ENCODE measurements at places on chromosomes 4 and X. TPM values are rescaled to one million over a fixed set of nuclear protein-coding genes. Genes with fewer than 3 reads are reported as not detected.

The BMPR1B gene
- total RNA-seq = 7.7 TPM

The REELD1 gene
- 0.46 TPM for total RNA-seq

The ERAS gene
- total RNA-seq = not detected

The NAA11 gene
- not detected for total RNA-seq

The GPRASP1 gene
- total RNA-seq = 7.2 TPM

The NWD2 gene
- not detected for total RNA-seq

The UGT2B7 gene
- total RNA-seq = not detected

The DMRTC1 gene
- total RNA-seq = not detected

The DNAAF6 gene
- not detected for total RNA-seq

The ATP8A1 gene
- 13.8 TPM for total RNA-seq

The ZAR1 gene
- not detected for total RNA-seq

The EDA2R gene
- total RNA-seq = 5.9 TPM

The MEPE gene
- not detected for total RNA-seq

- H3K27ac ChIP-seq = no peak overlapping the region
- H3K4me3 ChIP-seq = peak overlapping the region; percentile 66
- no peak for DNase-seq
- no peaks in the 10 kb centered on the region for H3K27me3 ChIP-seq
These were observed 1.1 kb upstream of the CCNQ start for GRCh38 chrX:153600032-153600373.

DNA sequence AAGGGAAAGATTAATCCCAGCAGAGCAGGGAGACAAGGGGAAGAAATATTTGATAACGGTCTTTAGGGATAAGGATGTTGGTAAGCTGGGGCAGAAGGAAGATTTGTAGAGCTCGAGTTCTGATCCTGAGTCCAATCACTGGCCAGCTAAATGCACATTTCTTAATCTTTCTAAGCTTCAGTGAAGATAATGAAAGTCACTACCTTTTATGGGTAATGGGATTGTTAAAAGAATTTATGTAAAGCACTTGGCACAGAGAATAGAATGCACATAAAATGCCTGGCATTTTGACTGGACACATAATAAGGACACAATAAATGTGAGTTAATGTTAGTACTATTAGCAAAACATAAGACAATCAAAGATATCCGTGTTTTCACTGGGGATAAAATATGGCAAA is 43.3 kb downstream of the NCAPG start:
- H3K36me3 ChIP-seq = no peaks in the 10 kb centered on the region
- H3K27ac ChIP-seq = no peak overlapping the region
- no peaks in the 10 kb centered on the region for H3K4me1 ChIP-seq
- DNase-seq = no peak

- H3K4me3 ChIP-seq = no peak overlapping the region
- H3K36me3 ChIP-seq = no peaks in the 10 kb centered on the region
- H3K27me3 ChIP-seq = no peaks in the 10 kb centered on the region
- DNase-seq = no peak
These were observed 36.4 kb downstream of the PCDH7 start for GRCh38 chr4:30756553-30756952.

DNA sequence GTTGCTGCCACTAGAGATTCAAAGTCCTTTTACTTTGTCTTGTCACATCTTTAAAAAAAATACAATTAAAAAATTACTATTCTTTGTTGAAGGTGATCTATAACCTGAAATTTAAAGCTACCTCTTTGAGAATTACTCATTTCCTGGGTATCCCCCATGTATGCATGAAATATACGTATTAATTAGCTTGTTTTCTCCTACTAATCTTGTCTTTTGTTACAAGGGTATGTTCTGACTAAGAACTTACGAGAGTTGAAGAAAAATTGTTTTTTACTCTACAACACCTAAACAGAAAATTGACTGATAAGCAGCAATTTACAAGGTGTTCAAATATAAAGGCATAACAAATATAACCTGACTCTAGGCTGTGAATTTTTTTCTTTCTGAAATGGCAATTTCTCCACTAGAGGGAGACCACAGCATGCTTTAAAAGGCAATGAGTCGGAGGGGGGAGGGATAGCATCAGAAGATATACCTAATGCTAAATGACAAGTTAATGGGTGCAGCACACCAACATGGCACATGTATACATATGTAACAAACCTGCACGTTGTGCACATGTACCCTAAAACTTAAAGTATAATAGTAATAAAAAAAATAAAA is 249.6 kb downstream of the OPHN1 start:
- H3K27ac ChIP-seq = no peak overlapping the region
- H3K4me1 ChIP-seq = no peaks in the 10 kb centered on the region
- no peak overlapping the region for H3K4me3 ChIP-seq
- peaks cover 4% of the 10 kb centered on the region for H3K27me3 ChIP-seq
- no peak for DNase-seq

- no peaks in the 10 kb centered on the region for H3K27me3 ChIP-seq
These were observed 11.8 kb upstream of the HSD17B10 start for GRCh38 chrX:53445977-53446376.

GRCh38 chr4:79862821-79863220 is 210.2 kb downstream of the ANTXR2 start:
- DNase-seq = no peak
- no peak overlapping the region for H3K27ac ChIP-seq
- H3K36me3 ChIP-seq = no peaks in the 10 kb centered on the region
- no peaks in the 10 kb centered on the region for H3K4me1 ChIP-seq

- no peak overlapping the region for H3K4me3 ChIP-seq
- H3K27me3 ChIP-seq = peaks cover 23% of the 10 kb centered on the region
- DNase-seq = no peak
- H3K4me1 ChIP-seq = no peaks in the 10 kb centered on the region
These were observed 5.8 kb downstream of the ITM2A start for GRCh38 chrX:79361192-79361870.

DNA sequence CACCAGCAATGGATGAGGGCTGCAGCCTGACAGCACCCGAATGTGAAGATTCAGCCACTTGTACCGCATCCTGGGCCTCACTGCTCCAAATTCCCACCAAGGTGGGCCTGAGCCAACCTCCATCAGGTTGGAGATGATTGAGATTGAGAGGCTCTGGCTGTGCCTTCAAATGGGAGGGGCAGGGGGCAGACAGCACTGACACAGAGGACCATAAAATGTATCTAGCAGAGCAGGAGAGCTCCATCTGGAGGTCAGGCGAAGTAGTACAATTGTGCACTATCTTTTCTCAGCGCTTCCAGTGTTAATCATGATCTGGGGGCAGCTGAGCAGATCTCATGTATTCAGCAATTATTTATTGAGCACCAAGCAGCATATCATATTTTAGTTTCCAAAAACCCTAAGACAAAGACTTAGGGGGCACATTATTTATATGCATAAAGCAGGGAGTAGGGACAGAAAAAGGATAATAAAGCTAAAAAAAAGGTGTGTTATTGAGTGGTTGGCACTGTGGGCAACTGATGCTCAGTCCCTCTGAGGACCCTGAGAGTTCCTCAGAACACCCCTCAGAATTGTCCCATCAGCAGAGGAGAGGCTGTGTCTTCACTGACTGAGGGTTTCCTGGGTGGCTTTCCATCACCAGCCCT is 31.6 kb upstream of the C1QTNF7 start:
- no peak overlapping the region for H3K27ac ChIP-seq
- DNase-seq = no peak
- H3K4me3 ChIP-seq = no peak overlapping the region

DNA sequence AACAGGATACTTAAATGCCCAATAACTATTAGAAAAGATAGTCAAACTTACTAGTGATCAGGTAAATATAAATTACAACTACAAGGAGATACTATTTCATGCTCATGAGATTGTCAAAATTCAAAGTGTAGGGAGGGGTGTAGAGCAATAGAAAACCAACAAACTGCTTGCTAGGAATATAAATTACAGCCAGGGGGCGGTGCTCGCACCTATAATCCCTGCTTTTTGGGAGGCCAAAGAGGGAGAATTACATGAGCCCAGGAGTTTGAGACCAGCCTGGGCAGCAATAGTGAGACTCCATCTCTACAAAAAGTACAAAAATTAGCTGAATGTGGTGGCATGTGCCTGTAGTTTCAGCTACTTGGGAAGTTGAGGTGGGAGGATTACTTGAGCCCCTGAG is 556.5 kb upstream of the NR3C2 start:
- no peaks in the 10 kb centered on the region for H3K4me1 ChIP-seq
- H3K4me3 ChIP-seq = no peak overlapping the region
- no peak overlapping the region for H3K27ac ChIP-seq
- DNase-seq = no peak
- H3K36me3 ChIP-seq = no peaks in the 10 kb centered on the region
- H3K27me3 ChIP-seq = no peaks in the 10 kb centered on the region

- no peaks in the 10 kb centered on the region for H3K27me3 ChIP-seq
- DNase-seq = no peak
- no peak overlapping the region for H3K27ac ChIP-seq
- H3K4me1 ChIP-seq = peaks cover 6% of the 10 kb centered on the region
- no peaks in the 10 kb centered on the region for H3K36me3 ChIP-seq
These were observed 498.0 kb downstream of the STPG2 start for GRCh38 chr4:97645071-97645821.

DNA sequence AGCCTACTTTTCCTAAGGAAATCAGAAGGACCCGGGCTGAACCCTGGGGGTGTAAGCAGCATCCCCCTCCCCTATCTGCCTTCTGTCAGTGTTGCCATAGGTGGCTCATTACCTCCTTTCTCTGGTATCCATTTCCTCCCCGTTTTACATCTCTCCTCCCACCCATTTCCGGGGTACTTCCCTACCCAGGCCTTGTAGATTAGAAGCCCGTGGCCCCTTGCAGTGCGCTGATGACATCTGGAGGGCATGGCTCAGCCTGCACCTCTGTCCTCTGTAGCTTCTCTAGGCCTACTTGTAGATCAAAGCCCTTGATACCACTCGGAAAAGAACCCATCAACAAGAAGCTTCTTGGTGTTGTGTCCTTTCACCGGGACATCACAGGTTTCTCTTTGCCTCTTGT is 71.8 kb downstream of the NBDY start:
- H3K4me1 ChIP-seq = peaks cover 40% of the 10 kb centered on the region
- no peak overlapping the region for H3K27ac ChIP-seq
- H3K27me3 ChIP-seq = no peaks in the 10 kb centered on the region
- no peak for DNase-seq
- H3K36me3 ChIP-seq = no peaks in the 10 kb centered on the region

GRCh38 chrX:154300816-154301215 is 5.2 kb downstream of the TKTL1 start:
- no peaks in the 10 kb centered on the region for H3K36me3 ChIP-seq
- H3K4me3 ChIP-seq = no peak overlapping the region
- H3K27me3 ChIP-seq = peaks cover 5% of the 10 kb centered on the region

- DNase-seq = no peak
- no peaks in the 10 kb centered on the region for H3K36me3 ChIP-seq
- no peak overlapping the region for H3K27ac ChIP-seq
- H3K4me3 ChIP-seq = no peak overlapping the region
- H3K27me3 ChIP-seq = no peaks in the 10 kb centered on the region
These were observed 186.4 kb downstream of the PPP4R3C start for GRCh38 chrX:27276751-27277150.

GRCh38 chr4:144709159-144709558 is 63.2 kb downstream of the HHIP start:
- DNase-seq = no peak
- no peaks in the 10 kb centered on the region for H3K4me1 ChIP-seq
- H3K27ac ChIP-seq = no peak overlapping the region
- no peaks in the 10 kb centered on the region for H3K27me3 ChIP-seq

GRCh38 chr4:155734065-155734464 is 24.8 kb upstream of the GUCY1B1 start:
- H3K4me1 ChIP-seq = no peaks in the 10 kb centered on the region
- H3K27ac ChIP-seq = no peak overlapping the region
- no peaks in the 10 kb centered on the region for H3K36me3 ChIP-seq
- peaks cover 4% of the 10 kb centered on the region for H3K27me3 ChIP-seq

DNA sequence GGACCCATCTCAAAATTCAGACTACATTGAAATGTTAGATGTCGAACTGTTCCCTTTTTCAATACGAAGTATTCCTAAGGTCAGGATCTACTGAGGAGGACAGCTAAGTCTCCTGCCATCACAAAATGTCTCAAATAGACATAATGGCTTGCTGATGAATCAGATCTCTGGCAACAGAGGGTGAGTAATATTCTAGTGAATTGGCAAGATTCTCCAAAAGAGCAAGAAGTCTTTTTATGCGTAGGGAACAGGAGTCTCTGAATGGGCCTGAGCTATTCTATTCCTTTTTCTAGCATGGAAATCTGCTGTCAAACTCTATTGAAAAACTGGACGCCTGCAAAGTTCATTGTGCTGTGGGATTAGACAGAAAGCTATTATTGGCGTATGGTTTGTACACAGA is 145.4 kb downstream of the FNIP2 start:
- H3K4me1 ChIP-seq = peaks cover 15% of the 10 kb centered on the region
- DNase-seq = no peak
- H3K4me3 ChIP-seq = no peak overlapping the region
- H3K27me3 ChIP-seq = no peaks in the 10 kb centered on the region
- no peaks in the 10 kb centered on the region for H3K36me3 ChIP-seq
- H3K27ac ChIP-seq = no peak overlapping the region

- no peak for DNase-seq
- H3K27ac ChIP-seq = no peak overlapping the region
- H3K27me3 ChIP-seq = peaks cover 13% of the 10 kb centered on the region
- H3K36me3 ChIP-seq = no peaks in the 10 kb centered on the region
- H3K4me3 ChIP-seq = no peak overlapping the region
- no peaks in the 10 kb centered on the region for H3K4me1 ChIP-seq
These were observed 95.7 kb downstream of the RBMX2 start for GRCh38 chrX:130497531-130497930.

GRCh38 chr4:124629681-124630080 is 82.9 kb downstream of the ANKRD50 start:
- no peak overlapping the region for H3K4me3 ChIP-seq
- DNase-seq = no peak
- no peak overlapping the region for H3K27ac ChIP-seq
- H3K27me3 ChIP-seq = no peaks in the 10 kb centered on the region
- H3K36me3 ChIP-seq = no peaks in the 10 kb centered on the region

GRCh38 chr4:9924750-9925149 is 96.5 kb downstream of the SLC2A9 start:
- no peaks in the 10 kb centered on the region for H3K27me3 ChIP-seq
- no peak overlapping the region for H3K27ac ChIP-seq
- DNase-seq = no peak
- no peaks in the 10 kb centered on the region for H3K4me1 ChIP-seq

GRCh38 chr4:39255266-39255665 is 72.9 kb downstream of the WDR19 start:
- H3K27me3 ChIP-seq = no peaks in the 10 kb centered on the region
- no peaks in the 10 kb centered on the region for H3K4me1 ChIP-seq
- no peaks in the 10 kb centered on the region for H3K36me3 ChIP-seq
- no peak overlapping the region for H3K27ac ChIP-seq
- H3K4me3 ChIP-seq = no peak overlapping the region

DNA sequence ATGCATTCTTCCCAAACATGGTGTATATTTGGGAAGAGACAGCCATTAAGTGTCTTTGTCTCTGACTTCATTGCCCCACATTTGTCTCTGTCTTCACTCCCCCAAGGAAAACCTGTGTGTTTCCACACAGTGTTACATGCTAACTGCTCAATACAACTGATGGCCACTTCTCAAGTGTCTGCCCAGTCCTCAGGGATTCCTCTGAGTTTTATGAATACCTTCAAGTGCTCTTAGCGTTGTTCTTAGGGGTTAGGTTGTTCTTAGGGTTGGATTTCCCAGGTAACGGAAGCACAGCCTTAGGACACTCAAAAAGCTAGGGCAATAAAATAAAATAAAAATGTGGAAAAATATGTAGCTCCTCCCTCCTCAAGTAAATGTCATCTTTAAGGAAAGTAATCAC is 64.7 kb upstream of the PLAC8 start:
- no peak overlapping the region for H3K4me3 ChIP-seq
- H3K27me3 ChIP-seq = no peaks in the 10 kb centered on the region
- H3K36me3 ChIP-seq = no peaks in the 10 kb centered on the region
- DNase-seq = no peak
- H3K27ac ChIP-seq = no peak overlapping the region

GRCh38 chrX:129626026-129626425 is 28.7 kb downstream of the APLN start:
- H3K36me3 ChIP-seq = no peaks in the 10 kb centered on the region
- H3K4me1 ChIP-seq = no peaks in the 10 kb centered on the region
- no peak overlapping the region for H3K27ac ChIP-seq
